Activated CD4-positive, alpha-beta T cell treated with anti-CD3 and anti-CD28 coated beads for 24 hours (primary cell): ENCODE measurements at places on chromosomes 3 and 15.

GRCh38 chr15:70077188-70078147 lies 20.2 kb downstream of the TLE3 start:
- DNase-seq, result no peak

DNA sequence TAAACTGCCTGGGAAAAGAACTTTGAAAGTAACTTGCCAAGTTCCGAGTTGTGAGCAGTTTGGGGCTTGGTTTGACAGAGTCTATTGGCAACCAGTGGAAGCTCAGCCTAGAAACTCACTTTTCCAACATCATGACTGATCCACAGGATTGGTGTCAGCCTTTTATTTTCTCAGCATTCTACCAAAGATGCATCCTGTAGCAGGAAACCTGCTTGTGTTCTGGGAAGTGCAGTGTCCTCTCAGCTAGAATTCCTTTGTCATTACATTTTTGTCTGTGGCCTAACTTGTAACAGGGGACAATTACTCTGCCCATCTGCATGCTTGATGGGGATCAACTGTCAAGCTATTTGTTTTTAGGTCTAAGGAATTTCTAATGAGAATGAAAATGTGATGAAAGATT lies 116.7 kb upstream of the LMOD3 start:
- DNase-seq, result no peak

DNA sequence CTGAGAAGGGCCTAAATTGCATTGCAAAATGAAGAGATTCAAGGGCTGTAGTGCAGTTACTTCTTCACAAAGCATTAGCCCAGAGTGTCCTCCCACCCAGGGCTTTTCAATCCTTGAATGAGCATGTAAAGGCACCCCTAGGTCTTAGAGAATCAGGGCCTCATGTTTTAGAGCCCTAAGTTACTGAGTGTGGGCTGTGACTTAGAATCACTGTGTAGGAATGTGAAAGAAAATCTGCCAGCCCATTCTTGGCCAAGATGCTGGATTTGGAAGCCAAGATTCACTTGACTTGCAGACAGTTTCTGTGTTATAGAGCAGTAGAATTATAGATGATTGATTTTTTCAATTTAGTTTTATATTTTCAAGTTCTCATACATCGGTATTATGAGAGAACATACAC lies 153.2 kb downstream of the MYRIP start:
- no peak for DNase-seq

GRCh38 chr3:147328711-147329110 lies 77.6 kb downstream of the ZIC4 start:
- no peak for DNase-seq

DNA sequence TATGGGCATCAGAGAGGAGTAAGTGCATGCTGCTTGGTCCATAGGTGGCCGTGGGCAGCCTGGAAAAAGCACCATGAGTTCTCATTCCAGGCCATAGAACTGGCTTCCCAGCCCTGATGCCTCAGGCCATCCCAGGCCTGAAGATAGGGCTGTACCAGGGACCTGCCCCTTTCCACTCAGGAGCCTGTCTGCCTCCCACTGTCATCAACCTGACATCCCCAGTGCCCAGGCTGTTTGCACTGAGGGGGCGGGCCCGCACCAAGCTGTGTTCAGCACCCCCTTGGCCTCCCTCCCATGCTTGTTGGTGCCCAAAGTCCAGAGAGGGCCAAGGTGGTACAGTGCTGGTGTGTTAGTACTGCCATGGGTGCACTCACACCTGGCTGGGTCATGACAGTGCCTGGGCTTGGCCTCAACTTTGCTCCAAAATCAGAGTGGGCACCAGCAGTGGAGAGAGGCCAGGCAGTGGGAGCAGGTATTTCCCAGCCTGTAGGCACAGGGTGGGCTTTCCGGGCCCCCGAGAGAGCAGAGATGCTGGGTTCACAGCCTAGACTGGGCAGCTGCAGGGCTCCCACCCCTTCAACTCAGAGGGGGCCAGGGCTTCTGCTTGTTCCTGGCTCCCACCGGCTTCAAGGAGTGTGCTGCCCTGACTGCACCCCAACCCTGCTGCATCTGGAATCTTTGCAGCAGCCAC lies 556.1 kb downstream of the SI start:
- no peak for DNase-seq

DNA sequence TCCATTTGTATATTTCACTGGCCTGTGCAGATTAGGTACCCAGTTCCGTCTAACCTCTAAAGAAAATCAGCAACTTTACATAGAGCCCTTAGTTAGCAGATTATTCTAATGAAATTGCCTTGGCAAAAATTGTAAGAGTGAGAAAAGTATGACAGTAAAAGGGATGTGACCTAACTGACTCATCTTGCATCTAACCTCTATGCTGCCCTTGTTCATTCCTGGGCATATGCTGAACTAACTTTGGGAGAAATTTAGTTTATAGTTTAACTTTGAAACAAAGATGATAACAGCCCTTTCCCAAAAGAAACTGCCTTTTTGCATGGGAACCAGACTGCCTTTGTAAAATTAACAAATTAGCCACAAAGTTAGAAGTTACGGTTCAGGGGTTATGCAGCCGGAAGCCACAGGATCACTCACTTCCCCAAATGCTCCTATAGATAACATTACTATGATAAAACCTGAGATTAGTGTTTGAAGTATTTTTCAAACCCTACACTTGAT lies 839.8 kb upstream of the ALCAM start:
- DNase-seq, result no peak
